ENCODE measurements at places on chromosomes 6 and 20.

DNA sequence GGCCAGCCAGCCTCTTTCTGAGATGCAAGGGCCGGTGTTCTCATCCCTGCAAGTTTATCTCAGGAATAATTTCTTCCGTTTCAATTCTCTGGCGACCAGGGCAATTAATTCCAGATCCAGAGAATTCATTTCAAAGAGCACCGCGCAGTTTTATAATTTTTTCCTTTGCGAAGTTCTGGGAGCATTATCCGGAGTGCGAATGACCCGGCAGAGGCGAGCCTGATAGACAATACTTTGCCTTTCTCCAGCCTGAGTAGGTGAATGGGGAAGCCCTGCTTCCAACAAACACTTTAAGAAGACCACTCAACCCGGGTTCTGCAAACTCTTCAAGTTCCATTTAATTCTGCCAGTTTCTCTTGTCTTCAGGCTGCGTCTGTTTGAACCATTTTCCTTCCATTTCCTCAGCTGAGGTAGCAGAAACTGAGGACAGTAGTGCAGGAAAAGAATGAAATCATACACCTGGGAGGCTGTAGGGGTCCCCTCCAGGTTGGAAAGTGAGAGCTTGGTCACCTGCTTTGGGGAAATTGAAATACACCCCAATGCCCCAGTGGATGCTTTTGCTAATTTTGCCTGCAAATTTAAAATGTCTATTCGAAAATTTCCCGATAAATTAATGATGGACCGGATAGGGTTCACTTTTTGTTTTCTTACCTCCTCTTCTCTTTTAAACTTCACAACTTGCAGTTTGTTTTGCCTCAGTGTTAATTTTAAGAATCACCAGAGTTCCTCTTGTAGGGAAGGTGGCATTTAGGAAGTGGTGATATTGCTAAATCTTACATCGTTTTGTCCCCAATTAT, 1.1 kb downstream of the VGLL2 start:
- no peak for DNase-seq

GRCh38 chr6:133070410-133071043, 170.6 kb upstream of the EYA4 start:
- no peak for DNase-seq

- no peak for DNase-seq
Measured at GRCh38 chr6:155315516-155315871, 1.2 kb upstream of the TFB1M start.

GRCh38 chr6:112342511-112342910, 4.6 kb upstream of the RFPL4B start:
- no peak for DNase-seq

GRCh38 chr20:18166241-18166881, 28.7 kb downstream of the KAT14 start:
- no peak for DNase-seq

DNA sequence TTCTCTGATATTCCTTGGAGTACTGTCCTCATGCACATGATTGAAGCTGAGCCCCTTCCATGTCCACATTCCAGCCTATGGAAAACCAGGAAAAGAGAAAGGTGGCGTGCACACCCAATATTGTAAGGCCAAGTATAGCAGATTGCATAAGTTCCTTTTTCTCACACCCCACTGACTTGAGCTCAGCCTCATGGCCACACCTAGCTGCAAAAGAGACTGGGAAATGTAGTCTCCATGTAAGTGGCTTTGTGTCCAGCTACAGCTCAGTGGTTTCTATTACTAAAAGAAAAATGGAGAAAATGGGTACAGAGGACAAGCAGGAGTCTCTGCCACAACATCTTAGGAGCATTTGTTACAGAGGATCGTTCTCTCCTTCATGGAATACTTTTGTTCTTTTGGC, 10.8 kb upstream of the UST start:
- no peak for DNase-seq

GRCh38 chr6:20259316-20260049, 47.2 kb upstream of the MBOAT1 start:
- no peak for DNase-seq

- DNase-seq, result no peak
Measured at GRCh38 chr6:72976484-72976883, 248.8 kb downstream of the KHDC1L start.

DNA sequence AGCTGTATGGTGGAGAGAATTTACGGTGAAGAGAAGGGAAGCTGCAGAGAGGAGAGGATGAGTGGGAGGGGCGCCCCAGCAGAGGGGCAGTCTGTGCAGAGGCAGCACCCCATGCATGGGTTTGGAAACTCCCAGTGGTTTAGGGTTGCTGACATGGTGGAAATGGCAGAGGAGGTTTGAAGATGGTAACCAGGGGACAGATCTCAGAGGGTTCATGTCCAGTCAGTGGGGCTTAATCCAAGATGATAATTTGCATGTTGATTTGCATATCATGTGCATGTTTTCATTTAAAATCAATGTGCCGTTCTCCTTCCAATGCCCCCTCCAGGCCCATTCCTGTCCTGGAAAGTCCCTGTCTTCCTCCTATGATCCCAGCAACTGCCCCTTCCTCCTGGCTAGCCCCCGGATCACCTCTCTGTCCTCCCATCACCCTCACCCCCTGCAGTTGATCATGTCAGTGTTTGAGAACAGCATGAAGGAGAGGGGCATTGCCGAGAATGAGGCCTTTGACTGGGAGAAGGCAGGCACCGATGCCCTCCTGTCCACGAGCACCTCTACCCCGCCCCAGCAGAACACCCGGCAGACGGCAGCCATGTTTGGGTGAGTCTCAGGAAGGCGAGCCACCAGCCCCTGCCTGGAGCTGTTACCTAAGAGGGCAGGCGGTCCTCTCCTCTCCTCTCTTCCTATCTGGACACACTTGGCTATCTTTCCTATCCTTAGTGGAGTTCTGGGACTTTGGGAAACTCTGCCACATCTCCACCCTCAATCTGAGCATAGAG, 14.3 kb downstream of the TTBK1 start:
- DNase-seq, result no peak

DNA sequence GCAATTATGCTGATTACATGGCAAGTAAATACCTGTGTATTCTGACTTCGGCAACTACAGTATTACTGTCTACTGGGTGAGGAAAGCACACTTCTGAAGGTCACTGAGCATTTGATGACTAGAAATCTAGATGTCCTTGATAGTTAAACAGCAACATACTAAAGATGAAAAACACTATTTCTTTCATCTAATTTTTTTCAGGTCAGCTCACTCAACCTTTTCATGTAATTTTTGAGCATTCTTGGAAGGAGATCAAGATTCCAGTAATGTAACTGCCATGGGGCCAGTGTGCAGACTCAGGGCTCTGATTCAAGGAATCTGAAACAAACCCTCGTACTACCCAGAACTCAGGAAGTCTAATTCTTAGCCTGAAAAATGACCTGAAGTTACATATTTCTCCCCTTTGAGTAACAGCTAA, 222.6 kb upstream of the TAB2 start:
- no peak for DNase-seq

GRCh38 chr20:18172379-18172778, 34.7 kb downstream of the KAT14 start:
- DNase-seq, result no peak

DNA sequence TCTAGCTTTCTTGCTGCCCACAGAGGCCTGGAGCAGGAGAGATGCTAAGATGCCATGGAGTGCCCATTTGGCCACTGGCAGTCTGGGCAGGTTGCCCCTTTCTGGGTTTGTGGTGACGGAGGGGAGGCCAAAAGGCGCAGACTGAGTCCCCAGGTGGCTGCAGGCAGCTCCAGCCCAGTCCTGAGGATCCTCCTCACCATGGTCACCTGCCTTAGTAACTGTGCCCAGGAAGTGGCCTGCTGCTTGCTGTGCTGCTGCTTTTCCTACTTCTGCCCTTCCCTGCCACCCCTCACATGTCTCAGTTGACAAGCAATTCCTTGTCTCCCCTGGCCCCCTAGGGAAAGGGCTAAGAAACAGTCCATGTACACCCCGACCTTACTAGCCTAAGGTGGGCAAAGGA, 35.3 kb upstream of the KIFC1 start:
- no peak for DNase-seq

DNA sequence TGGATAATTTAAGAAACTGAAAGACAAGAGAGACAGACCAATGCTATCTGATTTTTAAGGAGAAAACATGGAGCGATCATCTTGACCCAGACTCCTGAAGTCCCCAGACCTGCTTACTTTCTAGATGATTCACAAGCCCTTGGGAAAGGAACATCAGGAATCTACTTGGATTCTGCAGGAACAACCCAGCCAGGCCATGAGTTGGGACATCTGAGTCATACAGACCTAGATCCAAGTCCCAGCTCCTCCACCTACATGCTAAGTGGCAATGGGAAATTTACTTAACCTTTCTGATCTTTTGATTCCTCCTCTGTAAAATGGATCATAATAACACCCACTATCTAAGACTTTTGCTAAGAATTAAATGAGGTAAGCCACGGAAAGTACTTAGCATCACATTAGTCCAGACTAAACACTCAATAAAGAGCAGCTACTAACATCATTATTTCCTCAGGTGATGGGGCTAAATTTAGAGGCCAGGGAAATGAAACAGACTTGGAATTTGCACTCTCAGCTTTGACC, 61.0 kb upstream of the MAFB start:
- no peak for DNase-seq

- no peak for DNase-seq
Measured at GRCh38 chr6:33297956-33298772, 578 bp downstream of the RGL2 start.

- DNase-seq, result no peak
Measured at GRCh38 chr6:45877970-45878590, 137.6 kb downstream of the CLIC5 start.

DNA sequence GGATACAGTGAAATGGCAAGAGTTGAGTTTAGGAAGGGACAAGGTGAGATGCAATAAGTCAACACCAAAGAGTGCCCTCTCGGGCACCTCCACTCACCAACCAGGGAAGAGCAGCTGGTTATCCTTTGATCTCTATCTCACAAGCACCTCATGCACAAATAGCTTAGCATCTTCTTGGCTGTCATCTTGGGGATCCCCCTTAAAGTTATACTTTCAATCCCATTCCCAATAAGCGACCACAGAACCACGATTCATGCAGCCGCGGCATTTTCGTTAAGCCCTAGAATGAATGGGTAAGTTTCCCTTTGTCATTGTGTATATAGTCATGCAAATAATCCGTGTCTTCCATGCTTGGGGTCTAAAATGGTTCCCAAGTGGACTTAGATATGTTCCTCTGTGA, 73.5 kb downstream of the ADTRP start:
- no peak for DNase-seq

DNA sequence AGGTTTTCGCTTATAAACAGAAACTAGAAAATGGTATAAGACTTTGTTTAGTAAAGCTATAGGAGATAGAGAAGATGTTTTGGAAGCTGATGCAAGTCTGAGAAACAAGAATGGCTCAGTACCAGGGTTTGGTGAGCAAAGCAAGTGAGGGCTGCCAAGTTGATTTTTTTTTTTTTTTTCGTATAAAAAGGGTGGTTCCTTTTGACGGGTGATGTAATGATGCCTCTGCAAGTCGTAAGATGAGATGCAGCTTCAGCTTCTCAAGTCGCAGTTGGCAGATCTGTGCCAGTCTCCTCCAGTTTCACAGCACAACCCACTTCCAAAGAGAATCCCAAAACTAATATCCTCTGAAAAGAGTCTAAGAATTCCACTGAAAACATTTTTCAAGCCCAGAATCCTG, 252.8 kb upstream of the CDH4 start:
- no peak for DNase-seq

DNA sequence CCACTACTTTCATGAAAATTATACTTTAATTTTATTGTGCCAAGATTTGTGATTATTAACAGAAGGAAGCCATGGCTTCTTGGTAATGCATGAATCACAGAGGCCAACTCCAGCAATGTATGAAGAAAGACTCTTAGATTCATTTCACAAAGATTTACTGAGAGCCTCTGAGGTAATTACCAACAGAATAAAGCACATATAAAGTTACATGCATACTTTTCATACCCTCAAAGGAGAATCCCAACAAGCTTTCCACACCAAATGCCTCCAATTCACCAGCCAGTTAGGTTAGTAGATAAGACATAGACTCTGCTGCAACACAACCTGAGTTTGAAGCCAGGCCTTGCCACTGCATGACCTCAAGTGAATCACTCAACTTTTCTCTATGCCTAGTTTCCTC, 41.9 kb downstream of the HBS1L start:
- DNase-seq, result no peak

DNA sequence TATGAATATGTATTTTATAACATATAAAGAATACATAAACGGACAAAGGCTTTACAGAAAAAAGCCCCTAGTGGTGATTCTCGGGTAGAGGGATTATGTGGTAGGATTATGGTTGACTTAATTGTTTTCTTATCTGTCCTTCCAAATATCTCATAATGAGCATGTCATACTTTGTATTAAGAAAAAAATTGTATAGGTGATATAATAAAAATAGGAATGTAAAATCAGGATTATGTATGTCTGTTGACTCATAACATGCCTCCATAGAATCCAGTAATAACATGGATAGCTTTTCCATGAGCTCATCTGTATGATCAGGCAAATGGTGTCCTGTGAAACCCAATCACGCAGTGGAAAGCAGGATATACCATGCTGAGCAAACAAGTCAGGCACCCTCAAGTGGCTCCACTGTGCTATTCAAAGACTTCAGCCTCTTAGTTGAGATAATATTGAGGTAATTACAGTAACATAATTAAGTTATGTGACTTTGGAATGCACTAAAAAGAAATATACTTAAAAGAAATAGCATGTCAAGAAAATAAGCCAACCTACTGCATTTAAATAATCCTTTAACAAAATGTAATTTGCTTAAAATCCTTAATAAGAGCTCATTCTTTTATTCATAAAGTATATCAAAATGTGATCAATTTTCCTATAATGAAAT, 39.6 kb upstream of the PRELID3B start:
- DNase-seq, result no peak

- no peak for DNase-seq
Measured at GRCh38 chr6:67496191-67496590, 1138.9 kb upstream of the ADGRB3 start.

- DNase-seq, result no peak
Measured at GRCh38 chr6:26216359-26216885, 129.2 kb downstream of the HFE start.

DNA sequence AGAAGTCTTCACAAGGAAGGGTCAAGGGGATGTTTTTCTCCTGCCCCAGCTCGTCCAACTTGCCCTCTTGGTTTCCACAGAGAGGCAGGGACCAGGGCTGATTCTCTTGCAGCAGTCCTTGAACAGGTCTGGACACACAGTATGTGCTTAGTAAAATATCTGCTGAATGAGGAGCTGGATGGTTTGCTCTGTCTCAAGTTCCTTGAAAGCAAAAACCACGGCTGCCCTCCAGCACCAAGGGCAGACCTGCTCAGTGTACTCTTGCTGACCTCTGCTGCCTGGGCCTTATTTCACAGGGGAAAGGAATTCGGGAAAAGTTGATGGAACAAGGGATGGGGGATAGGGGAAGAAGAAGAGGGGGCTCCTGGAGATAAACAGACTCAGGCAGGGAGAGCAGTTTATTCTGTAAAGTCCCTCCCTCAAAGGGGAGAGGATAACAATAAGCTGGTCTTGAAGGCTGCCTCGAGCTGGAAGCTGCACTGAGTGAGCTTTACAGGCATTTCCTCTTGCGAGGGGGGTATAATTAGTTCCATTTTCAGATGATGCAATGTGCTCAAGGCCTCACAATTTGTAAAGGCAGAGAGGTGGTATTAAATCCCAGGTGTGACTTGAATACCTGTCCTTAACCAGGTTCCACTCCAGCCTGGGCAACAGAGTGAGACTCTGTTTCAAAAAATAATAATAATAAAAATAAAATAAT, 10.3 kb downstream of the KCNK5 start:
- DNase-seq, result no peak

GRCh38 chr6:80541886-80542285, 435.4 kb downstream of the BCKDHB start:
- no peak for DNase-seq

All from cortex of kidney (tissue), 1 donor.